Muscle of back (tissue), 13 donors: ENCODE measurements at places on chromosomes 11 and 22. TPM values are rescaled to one million over a fixed set of nuclear protein-coding genes. Genes with fewer than 3 reads are reported as not detected.

The MTNR1B gene
- polyA plus RNA-seq: not detected

The TEX54 gene
- not detected for polyA plus RNA-seq

The SLC6A5 gene
- polyA plus RNA-seq: not detected

The GGTLC2 gene
- polyA plus RNA-seq: not detected

The PRDM11 gene
- polyA plus RNA-seq: 23.8 TPM

The HTR3A gene
- 0.18 TPM for polyA plus RNA-seq

The OR2AG2 gene
- polyA plus RNA-seq: not detected

The FGF19 gene
- polyA plus RNA-seq: 1.1 TPM

The CNIH2 gene
- 5.3 TPM for polyA plus RNA-seq

GRCh38 chr11:8863838-8864237 is 47.2 kb upstream of the AKIP1 start:
- no peak for DNase-seq

GRCh38 chr22:19287889-19288288 is 3.6 kb downstream of the CLTCL1 start:
- no peak for DNase-seq

- DNase-seq: no peak
Observed at GRCh38 chr11:116981266-116981885, 116.9 kb downstream of the SIK3 start.

- DNase-seq: no peak
Observed at GRCh38 chr11:65633390-65634108, 4.4 kb upstream of the SIPA1 start.

- DNase-seq: no peak
Observed at GRCh38 chr11:3615998-3616397, 25.8 kb downstream of the ART5 start.

GRCh38 chr11:122094836-122095235 is 21.2 kb downstream of the BLID start:
- DNase-seq: peak; percentile 68

DNA sequence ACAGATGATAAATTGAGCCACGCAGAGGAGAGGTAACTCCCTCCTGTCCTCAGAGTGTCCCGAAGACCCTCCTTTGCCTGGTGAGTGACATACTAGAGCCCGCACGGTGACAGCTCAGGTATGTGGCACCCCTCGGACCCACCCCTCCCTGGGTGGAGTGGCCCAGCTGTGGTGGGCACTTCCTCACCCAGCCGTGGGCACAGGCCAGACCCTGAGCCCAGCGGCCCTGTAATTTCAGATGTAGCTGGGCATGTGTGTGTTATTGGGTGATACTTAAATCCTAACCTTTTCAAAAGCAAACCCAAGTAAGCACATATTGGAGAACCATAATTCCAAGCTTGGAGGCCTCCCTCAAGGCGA is 93.2 kb downstream of the WNT7B start:
- DNase-seq: no peak

GRCh38 chr11:115611343-115611742 is 107.1 kb upstream of the CADM1 start:
- no peak for DNase-seq

GRCh38 chr11:129779342-129779741 is 36.3 kb upstream of the TMEM45B start:
- no peak for DNase-seq

- no peak for DNase-seq
Observed at GRCh38 chr11:83473743-83474142, 187.6 kb upstream of the CCDC90B start.

- DNase-seq: no peak
Observed at GRCh38 chr11:128741511-128741910, 47.6 kb downstream of the FLI1 start.

DNA sequence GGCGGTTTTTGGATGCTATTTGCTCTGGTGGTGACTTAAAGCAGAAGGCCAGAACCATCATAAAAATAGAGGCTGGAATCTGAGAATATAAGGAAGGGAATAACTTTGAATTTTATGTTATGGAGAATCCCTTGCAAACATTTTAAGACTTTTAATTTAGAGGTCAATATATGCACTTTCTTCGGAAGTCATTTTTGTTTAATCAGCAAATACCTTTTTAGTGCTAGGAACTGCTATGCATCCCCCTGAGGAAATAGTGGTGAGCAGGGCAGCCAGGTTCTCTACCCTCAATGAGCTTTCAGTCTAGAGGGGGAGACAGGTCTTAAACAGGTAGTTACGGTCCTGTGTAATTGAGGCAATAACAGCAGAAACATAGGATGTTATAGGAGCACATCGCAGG is 266.5 kb upstream of the MPPED2 start:
- DNase-seq: no peak

- no peak for DNase-seq
Observed at GRCh38 chr11:102783016-102783415, 2.6 kb upstream of the MMP10 start.

- no peak for DNase-seq
Observed at GRCh38 chr11:18756889-18757288, 30.9 kb upstream of the IGSF22 start.

DNA sequence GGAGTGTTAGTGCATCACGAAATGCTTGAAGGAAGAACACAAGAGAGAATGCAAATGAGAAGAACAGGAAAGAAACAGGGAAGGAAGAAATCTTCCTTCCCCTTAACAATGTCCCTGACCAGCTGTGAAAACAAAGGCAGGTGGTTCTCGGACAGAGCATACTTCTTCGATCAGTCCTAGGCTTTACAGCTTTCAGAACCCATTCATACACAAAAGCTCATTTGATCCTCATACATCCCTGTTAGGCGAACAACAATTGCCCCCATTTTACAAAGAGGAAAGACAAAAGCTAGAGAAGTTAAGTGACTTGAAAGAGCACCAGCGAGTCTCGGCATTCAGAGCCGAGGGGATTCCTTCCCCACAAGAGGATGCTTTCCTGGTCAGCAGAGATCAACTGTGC is 57.2 kb upstream of the LRRC55 start:
- no peak for DNase-seq
